Activated CD4-positive, alpha-beta T cell treated with anti-CD3 and anti-CD28 coated beads, Interleukin-10, Interleukin-2, amounts not matched to agents 100 ng/mL and 50 ng/mL, durations not matched to agents 16 hours and 8 hours (primary cell): ENCODE measurements at places on chromosomes 13 and 19.

DNA sequence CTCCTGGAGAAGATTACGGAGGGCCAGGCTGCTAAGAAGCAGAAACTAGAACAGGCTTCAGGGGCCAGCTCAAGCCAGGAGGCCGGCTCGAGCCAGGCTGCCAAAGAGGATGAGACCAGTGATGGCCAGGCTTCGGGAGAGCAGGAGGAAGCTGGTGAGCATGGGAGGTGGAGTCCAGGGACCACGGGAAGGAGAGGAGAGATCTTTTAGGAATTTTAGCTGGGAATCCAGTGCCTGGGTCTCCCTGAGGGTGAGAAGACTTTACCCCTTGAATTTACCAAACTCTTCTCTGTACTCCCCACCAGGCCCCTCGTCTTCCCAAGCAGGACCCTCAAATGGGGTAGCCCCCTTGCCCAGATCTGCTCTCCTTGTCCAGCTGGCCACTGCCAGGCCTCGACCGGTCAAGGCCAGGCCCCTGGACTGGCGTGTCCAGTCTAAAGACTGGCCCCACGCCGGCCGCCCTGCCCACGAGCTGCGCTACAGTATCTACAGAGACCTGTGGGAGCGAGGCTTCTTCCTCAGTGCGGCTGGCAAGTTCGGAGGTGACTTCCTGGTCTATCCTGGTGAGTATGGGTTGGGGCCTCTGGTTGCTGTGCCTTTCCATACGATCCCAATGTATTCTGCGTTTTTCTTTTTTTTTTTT, 824 bp downstream of the TSEN34 start:
- no peak for DNase-seq

DNA sequence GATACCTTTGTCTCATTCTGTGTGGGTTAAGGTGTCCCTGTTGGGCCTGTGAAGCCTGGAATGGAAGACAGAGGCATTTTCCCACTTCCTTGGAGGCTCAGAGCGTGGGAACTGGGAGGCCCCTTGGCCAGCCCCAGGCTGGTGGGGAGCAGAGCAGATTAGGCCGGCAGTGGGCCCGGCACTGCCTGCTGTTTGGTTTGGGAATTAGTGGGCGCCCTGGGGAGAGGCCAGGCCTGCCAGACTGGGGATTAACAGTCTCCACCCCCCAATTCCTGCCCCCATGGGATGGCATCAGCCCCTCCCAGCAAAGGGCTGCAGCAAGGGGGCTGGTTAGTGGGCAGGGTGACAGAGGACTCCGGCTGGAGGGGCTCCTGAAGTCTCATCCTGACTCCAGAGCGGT, 3.1 kb upstream of the BEST2 start:
- DNase-seq = no peak

DNA sequence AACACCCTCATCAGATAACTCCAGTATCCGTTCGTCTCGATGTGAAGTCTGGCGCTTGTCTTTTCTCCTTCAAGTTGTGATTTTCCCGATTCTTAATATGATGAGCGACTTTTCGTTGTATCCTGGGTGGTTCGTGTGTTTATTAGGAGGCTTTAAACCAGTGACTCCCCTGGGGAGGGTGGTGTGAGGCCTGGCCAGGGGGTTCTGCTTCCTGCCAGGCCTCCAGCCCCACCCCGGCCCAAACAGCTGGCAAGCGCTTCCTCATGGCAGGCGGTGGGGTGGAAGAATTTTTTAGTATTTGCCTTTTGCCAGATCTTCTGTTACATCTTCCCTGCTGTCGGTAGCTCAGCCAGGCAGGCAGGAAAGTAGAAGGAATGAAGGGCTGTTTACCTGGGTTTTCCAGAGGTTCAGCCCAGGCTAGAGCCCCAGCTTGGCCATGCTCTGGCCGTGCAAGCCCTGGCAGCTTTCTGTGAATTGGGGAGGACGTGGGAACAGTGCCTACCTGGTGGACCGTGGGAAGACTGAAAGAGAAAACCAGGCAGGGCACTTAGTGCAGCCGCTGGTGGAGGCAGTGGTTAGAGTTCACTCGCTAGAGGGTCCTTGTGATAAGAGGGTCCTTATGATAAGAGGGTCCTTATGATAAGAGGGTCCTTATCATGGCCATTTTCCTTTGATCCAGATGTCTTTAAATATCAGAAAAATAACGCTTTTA, 37.7 kb upstream of the DCUN1D2 start:
- no peak for DNase-seq

- no peak for DNase-seq
Measured at GRCh38 chr19:47682939-47683338, 30.3 kb upstream of the EHD2 start.
